ENCODE measurements at places on chromosomes 12 and 14.

- DNase-seq, result no peak
These were observed 369.2 kb downstream of the NAV3 start for GRCh38 chr12:78199926-78200325.

GRCh38 chr12:23423097-23423687 lies 526.3 kb downstream of the SOX5 start:
- no peak for DNase-seq

- no peak for DNase-seq
These were observed 47.4 kb upstream of the TRAF3 start for GRCh38 chr14:102729825-102730224.

DNA sequence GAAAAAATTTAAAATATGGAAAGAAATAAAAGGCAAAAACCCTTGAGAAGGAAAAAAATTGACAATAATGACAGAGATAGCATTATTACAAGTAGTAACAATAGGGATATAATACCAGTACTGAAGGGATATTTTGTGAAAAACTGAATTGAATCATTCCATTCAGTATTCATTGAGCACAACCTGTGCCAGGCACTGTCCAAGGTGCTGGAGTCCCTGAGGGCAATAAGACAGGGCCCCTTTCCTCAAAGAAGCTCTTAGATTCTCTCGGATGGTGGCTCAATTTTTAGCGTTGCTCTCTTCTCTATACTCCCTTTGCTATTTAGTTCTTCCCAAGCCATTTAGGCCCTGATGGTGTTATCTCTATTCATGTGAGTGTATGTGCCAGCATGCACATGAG lies 34.3 kb upstream of the GAS2L3 start:
- DNase-seq, result no peak

GRCh38 chr14:51518711-51519110 lies 133.0 kb upstream of the FRMD6 start:
- no peak for DNase-seq

DNA sequence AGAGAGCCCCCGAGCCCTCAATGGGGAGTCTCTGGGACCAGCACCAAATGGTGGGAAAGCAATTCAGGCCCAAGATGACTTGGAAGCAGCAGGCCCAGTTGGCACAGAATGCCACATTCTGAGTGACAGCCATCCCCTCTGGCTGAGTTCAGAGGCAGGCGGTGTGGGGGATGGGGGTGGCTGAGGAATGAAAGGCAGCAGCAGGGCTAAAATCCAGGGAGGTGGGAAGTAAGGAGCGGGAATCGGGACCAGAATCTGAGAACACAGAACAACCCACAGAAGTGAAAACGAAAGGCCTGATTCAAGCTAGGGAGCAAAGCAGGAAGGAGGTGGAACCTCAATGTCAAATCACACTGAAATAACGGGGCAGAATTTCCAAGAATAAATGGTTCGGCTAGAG lies 171.2 kb downstream of the CALM1 start:
- no peak for DNase-seq

- DNase-seq, result no peak
These were observed 1935.1 kb upstream of the FLRT2 start for GRCh38 chr14:83594874-83595273.

DNA sequence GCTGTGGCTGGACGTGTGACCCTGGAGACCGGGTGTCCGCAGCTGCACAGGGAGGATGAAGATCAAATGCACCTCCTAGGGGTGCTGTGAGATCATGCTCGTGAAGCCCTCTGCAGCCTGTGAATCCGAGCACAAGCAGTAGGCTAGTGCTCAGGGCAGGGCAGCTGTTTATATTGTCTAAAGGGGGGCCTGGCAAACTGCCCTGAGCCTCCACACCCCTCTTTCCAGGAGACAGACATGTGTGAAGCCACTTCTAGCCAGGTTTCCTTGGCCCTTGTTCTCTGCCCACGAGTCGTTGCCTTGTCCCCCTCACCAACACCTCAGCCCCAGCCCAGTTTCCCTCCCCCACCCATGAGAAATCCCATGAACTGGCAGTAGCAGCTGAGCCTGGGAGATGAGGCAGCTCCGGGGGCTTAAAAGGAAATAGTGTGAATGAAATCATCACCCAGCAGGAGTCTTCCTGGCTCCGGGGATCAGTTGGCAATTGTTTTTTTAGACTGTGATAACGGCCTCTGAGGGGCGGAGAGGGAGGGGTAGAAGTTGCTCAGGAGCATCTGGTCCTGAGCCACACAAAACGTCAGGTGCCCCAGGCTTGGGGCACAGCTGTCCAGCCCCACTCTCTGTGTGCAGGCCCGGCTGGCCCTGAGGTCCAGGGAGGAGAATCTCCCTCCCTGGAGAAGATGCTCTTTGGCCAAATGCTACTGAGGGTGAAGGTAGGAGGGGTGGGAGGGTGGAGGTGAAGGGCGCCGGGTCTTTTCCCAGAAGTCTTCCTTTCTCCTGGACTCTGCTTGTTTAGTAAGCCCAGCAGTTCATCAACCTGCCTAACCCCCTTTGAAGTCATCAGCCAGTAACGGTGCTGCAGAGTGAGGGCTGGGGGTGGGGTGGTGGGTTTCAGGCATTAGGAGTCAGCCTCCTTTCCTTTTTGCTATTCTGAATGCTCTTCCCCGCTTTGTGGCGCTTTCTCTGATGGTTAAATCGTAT lies 4.0 kb downstream of the FGF6 start:
- no peak for DNase-seq

DNA sequence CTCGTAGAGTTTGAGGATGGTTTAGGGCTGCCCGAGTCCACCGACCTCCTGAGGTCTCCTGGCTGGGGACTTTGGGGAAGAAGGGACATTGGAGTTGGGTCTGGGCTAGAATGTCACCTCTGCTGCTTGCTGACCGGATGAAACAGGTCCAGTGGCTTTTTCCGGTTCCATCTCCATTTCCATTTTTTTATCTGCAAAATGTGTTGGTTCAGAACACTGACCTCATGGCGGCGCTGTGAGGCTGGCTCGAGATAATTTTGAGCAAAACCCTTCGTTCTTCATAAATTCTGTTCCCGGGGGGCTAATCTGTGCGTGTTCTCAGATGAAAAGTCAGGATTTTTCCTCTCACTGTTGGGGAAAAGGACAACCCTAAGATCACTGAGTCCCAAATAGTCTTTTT lies 11.7 kb upstream of the MYL2 start:
- DNase-seq, result no peak

DNA sequence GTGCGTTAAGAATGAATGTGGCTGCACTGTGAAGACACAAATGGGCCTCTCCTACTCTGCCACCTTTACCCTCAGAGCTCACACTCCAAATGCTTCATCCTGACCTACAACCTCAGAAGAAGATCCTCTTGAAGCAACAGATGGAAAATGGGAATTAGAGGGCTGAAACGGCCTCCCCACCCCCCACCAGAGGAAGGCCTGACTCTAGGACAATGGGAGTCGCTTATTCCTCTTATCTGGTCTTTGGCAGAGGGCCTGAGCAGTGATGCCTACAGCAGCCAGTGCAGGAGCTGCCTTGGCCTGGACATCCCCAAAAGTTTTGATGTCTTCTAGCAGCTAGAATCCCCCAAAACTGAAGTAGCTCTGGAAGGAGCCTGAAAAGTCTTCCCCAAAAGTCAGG lies 29.2 kb downstream of the BTBD7 start:
- no peak for DNase-seq

DNA sequence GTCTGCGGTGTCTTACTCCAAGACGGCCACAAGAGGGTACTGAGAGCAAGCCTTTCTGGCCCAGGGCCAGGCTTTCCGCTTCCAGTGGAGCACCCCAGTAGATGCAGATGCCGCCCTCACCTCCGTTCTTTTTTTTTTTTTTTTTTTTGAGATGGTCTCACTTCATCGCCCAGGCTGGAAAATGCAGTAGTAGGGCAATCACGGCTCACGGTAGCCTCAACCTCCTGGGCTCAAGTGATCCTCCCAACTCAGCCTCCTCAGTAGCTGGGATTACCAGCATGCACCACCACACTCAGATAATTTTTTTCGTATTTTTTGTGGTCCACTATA lies 5.6 kb upstream of the LBHD2 start:
- peak; percentile 72 for DNase-seq

- DNase-seq, result no peak
These were observed 83.2 kb downstream of the BCL11B start for GRCh38 chr14:99188731-99189191.

- DNase-seq, result no peak
These were observed 78.8 kb downstream of the CRACR2A start for GRCh38 chr12:3673981-3674708.

DNA sequence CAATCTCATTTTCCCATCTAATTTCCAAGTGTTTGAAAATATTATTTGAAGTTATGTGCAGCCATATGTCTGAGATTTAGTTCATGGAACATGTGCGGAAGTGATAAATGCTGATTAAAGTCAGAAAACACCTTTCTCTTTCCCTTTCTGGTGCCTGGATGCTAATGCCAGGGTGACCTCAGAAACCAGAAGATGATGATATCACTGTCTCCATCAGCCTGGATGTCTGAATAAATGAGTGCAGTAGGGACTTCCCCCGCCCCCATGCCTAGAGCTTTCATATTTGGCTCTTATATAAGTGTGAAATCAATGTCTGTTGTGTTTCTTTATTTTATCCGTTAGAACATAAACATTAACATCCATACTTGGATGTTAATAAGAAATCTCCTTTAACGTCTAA lies 261.9 kb upstream of the LRIG3 start:
- no peak for DNase-seq

GRCh38 chr14:75434138-75434889 lies 6.5 kb downstream of the JDP2 start:
- DNase-seq, result no peak

DNA sequence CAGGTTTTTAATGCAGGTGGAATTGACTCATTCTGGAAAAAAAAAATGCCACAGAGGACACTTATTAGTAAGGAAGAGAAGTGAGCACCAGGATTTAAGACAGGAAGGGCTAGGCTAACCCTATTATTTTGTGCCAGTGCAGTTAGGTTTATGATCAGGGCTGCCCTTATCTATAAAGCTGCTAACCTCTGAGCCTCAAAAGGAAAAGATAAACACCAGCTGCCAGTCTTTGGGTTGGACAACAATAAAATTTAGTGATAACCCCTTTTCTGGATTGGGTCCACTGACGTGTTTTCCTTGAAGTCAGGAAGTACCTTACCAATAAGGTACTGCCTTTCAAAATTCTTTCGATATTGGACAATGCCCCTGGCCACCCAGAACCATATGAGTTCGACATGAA lies 128.9 kb downstream of the NUBPL start:
- DNase-seq, result no peak

DNA sequence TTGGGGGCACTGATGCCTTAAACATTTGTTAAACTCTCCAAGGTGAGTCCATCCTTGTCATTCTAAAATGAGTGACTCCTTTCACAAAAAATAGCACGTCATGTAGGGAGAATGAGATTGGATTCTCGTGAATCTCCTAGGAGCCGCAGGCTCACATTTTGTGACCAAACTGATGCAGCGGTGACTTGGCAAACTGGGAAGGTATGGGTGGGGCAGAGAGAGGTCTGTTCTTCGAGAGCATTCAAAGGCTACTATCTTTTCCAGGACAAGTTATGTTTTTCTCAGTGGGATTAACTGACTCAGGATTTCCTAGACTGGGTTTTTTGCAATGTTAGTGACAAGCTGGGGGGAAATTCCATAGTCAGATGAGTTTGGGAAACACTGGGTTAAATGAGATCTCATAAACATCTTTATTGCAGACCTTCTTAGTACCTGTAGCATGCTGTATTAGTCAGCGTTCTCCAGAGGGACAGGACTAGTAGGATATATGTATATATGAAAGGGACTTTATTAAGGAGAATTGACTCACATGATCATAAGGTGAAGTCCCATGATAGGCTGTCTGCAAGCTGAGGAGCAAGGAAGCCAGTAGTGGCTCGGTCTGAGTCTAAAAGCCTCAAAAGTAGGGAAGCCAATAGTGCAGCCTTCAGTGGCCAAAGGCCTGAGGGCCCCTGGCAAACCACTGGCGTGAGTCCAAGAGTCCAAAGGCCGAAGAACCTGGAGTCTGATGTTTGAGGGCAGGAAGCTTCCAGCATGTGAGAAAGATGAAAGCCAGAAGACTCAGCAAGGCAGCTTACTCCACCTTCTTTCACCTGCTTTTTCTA lies 61.0 kb downstream of the FOXN4 start:
- no peak for DNase-seq

GRCh38 chr12:77610446-77610845 lies 220.2 kb upstream of the NAV3 start:
- no peak for DNase-seq

GRCh38 chr12:13326076-13326475 lies 129.6 kb downstream of the EMP1 start:
- DNase-seq, result peak; percentile 28

- no peak for DNase-seq
These were observed 202.7 kb downstream of the PRKD1 start for GRCh38 chr14:29724991-29725390.

DNA sequence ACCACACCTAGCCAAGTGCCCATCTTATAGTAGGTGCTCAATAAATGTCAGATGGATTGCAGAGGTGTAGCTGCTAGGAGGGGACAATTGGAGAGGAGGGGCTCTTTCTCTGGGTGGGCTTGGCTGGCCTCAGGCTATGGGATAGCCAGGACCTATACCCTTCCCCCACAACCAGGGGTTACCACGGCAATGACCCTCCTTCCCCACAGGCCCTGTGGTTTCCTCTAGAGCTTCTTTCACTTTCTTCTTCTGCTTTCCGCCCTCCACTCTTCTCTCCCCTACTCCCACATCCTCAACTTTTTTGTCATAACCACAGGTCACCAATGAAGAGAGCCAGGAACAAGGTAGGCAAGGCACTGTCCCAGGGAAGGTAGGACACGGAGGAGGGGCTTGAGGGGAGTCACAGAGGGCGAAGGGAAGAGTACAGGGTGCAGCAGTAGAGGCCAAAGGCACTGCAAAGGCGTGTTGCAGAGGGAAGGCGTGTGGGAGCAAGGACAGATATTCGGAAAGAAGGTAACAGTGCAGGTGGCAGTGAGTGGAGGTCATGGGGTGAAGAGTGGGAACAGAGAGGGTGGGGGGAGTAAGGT lies 1.9 kb upstream of the ITGB7 start:
- DNase-seq, result no peak

GRCh38 chr12:68270358-68270757 lies 17.0 kb upstream of the IL22 start:
- DNase-seq, result no peak

GRCh38 chr12:46786774-46787173 lies 39.0 kb downstream of the SLC38A4 start:
- no peak for DNase-seq

- DNase-seq, result no peak
These were observed 9.9 kb downstream of the PUS1 start for GRCh38 chr12:131939007-131939406.

- no peak for DNase-seq
These were observed 7.2 kb downstream of the EFCAB11 start for GRCh38 chr14:89947344-89947743.
